Left lung (tissue), 14 donors: ENCODE measurements at places on chromosomes 13 and 19. TPM values are rescaled to one million over a fixed set of nuclear protein-coding genes. Genes with fewer than 3 reads are reported as not detected.

DNA sequence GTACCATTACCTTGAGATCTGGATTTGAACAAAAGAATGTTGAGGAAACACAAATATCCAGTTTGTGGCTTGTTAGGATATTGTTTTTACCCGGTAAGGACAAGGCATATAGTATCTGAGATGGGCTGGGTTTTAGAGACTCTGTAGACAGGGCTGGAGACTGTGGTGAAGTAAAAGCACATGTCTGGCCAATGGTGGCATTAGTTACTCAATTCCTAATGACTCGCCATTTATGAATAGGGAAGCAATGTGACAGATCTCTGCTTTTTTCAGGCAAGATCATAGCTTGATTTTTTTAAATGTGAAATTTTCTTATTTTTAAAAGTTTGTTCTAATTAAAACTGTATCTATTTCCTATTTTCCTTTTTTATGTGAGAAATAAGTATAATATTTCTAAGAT is 371.1 kb upstream of the SPRY2 start:
- DNase-seq: no peak

The PCSK4 gene
- total RNA-seq: 1.9 TPM

GRCh38 chr13:25679159-25679558 is 307.4 kb downstream of the ATP8A2 start:
- DNase-seq: no peak

GRCh38 chr19:7550987-7551761 is 15.7 kb downstream of the PNPLA6 start:
- peak; percentile 75 for DNase-seq

DNA sequence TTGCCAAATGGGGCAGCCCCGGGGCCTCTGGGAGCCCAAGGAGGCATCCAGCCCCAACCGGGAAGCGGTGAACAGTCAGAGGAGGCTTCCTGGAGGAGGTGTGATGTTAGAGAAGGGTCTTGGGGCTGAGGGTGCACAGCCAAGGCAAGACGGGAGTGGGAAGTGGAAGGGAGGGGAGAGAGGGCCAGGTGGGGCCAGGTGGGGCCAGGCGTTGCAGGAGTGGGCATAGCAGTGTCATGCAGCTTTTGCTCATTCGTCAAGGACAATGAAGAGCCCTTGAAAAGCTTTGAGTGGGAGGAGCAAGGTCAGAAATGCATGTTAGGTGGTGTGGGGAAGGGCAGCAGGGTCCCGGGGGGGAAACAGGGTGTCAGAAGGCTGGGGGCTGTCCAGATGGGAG is 1.8 kb downstream of the FBN3 start:
- DNase-seq: no peak

DNA sequence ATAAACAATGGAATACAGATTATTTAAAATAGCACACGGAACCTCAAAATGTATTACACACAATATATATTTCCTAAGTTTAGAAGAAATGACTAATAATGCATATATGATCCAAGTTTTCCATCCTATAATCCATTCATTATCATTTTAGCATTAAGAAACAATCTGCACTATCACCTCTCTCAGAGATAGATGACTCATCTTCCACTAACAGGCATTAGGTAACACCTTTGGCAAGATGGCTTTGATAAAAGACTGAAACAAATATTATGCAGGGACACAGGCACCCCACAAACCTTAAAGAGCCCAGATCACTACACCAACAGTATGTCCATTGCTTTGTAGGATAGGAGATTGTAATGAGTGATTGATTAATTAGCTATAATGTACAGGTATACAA is 4.1 kb downstream of the ENOX1 start:
- DNase-seq: no peak

GRCh38 chr19:47863514-47863936 is 4.5 kb downstream of the TPRX2 start:
- DNase-seq: peak; percentile 84

The OR7A5 gene
- not detected for total RNA-seq

DNA sequence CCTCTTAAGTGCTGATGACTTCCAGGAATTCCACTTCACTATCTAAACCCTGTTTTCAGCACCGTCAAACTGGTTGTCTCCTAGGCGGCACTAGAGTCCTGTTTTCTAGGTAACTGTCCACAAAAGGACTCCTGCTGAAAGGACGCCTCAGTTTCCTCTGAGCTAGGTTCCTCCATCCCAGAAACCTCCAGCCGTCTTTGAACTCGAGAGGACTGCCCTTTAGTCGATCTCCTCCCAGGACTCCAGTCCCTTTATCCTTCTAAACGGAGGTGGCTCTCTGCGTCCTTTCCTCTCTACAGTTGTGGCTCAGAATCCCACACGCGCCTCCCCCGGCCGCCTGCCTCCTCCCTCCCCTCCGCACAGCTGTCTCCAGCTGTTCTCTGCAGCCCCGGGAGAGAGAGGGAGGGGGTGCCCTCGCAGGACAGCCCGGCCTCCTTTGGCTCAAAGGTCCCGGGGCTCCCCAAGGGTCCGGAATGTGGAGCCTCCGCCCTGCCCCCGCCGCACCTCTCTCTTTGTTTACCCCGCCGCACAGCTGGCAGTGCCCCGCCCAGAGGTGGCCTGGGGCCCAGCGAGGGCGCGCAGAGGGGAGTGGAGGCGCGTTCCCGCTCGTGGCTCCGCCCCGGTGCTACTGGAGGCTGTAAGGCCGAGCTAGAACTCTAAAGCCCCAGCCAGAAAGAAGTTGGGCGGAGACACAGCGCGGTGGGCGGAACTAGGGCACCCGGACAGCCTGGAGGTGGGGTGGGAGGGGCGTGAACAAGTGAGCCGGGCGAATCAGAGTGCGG is 2.4 kb downstream of the LTBP4 start:
- peak; percentile 97 for DNase-seq

DNA sequence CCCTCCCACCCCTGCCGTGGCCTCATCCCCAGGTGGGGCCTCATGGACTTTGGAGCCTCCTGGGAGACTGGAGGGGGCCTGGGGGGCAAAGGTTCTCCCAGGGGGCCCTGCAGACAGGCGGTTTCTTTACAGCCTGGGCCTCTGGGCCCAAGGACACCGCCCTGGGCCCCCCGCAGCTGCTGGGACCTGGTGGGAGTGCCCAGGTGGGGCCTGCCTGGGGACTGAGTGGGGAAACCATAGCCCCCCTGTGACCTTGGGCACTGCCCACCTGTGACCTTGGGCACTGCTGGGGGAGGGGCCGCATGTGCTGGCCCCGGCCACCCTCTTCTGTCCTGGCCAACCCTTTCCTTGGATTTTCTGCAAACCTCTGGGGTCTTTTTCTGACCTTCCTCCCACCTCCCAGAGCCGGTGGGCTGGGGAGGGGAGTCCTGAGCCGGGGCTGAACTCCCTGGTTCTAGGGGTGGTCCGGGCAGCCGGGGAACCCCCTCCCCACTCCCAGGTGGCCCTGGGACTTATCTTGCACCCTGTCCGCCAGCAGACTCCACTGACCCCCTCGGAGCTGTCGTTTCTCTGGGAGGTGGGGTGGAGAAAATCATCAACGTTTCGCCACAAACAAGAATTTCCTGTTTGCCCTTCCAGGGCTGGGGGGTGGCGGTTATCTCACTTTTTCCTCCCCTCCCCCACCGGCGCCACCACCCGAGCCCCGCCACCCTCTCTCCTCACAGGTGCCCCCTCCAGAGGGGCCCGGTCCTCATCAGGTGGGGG is 27.0 kb downstream of the ARID3A start:
- DNase-seq: peak; percentile 59

The HCN2 gene
- 0.38 TPM for total RNA-seq

The NLRP4 gene
- not detected for total RNA-seq

The ZNF546 gene
- 5.1 TPM for total RNA-seq

DNA sequence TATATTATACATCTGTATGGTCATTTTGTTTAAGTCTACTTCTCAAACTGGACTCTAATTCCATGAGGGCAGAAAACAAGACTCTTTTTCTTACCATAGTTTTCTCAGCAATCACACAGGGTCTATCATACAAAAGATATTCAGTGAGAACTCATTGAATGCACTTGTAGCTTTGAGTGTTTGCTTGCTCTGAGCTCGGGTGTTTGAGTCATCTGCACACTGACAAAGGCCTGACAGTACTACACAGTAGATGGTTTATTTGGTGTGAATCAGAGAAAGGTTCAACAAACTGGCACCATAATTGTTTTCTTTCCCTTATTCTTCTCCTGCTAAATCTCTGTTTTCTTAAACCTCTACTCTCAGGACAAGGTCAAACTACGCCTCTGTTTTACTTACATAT is 586.4 kb downstream of the LMO7 start:
- peak; percentile 32 for DNase-seq

GRCh38 chr19:35620001-35620400 is 7.5 kb downstream of the HAUS5 start:
- DNase-seq: no peak

The CDC34 gene
- total RNA-seq: 55.5 TPM

The IRGC gene
- not detected for total RNA-seq

DNA sequence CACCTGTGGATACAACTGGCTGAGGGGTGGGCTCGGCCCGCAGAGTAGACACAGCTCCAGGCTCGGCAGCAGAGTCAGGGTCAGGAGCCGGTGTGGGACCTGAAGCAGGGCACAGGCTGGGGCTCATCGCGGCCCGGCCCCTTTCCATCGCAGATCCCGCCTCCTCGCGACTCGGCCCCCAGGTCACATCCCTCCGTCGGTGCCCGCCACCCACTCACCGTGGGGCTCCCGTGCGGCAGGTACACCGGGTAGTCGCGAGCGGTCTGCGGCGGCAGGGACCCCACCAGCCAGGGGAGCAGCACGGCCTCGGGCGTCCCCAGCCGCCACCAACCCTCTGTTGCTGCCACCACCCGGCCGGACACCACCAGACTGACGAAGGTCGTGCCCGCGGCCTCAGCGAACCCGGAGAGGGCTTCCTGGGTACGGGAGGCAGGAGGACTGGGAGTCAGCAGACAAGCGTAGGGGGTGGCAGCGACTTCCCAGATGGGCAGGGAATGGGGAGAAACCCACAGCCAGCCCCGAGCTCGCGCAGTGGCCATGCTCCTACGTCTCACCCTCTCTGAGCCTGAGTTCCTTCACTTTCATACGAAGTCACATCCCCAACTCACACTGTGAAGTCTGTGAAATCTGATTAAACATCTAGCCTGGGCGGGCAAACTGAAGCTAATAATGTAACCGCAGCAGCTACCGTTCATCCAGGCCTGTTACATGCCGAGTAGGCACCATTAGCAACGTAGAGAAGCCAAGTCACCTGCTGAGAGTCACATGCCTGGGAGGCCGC is 3.7 kb downstream of the FUZ start:
- peak; percentile 91 for DNase-seq

DNA sequence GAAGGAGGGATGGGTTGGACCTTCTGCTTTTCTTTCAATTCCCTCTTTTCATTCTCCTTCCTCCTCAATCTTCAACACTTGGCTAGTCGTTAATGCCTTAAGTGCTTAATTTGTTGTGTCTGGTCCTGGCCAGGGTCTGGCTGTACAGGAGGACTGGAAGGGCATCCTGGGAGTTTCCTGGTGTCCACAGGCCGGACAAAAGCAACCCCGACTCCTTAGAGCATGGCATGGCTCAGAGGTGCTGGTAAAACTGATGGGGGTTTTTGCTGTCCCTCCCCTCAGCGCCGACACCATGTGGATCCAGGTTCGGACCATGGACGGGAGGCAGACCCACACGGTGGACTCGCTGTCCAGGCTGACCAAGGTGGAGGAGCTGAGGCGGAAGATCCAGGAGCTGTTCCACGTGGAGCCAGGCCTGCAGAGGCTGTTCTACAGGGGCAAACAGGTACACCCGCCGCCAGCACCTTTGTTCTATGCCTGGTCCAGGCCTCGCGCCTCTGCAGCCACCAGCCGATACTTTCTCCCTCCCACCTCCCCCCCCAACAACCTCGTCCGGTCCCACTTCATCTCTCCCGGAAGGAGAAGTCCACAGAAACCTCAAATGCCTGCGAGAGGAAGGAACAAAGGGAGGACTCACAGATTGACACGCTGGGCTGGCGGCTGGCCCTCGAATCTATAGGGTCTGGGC is 1.4 kb downstream of the UHRF1 start:
- peak; percentile 41 for DNase-seq
